ENCODE measurements at places on chromosomes 1 and 21.

GRCh38 chr1:30186586-30186985, 536.8 kb downstream of the MATN1 start:
- no peak for DNase-seq

GRCh38 chr21:36035381-36035791, 24.9 kb downstream of the SETD4 start:
- no peak for DNase-seq

DNA sequence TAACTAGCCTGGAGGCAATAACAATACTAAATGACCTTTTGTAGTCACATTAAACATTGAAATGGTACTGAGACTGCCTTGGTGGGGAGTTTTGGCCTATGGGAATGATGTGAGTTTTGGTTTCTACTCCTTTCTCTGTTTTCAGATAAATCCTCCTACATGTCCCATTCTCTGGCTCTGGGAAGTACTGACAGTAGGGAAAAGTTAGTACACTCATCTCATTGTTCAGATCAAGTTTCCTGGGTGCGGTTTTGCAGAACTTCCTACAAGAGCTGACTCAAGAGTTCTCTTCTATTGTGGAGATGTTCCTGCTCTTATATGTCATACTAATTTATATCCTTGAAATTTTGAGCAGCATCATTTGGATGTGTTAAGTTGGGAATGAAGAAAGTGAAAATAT, 74.2 kb upstream of the MACF1 start:
- DNase-seq: no peak

DNA sequence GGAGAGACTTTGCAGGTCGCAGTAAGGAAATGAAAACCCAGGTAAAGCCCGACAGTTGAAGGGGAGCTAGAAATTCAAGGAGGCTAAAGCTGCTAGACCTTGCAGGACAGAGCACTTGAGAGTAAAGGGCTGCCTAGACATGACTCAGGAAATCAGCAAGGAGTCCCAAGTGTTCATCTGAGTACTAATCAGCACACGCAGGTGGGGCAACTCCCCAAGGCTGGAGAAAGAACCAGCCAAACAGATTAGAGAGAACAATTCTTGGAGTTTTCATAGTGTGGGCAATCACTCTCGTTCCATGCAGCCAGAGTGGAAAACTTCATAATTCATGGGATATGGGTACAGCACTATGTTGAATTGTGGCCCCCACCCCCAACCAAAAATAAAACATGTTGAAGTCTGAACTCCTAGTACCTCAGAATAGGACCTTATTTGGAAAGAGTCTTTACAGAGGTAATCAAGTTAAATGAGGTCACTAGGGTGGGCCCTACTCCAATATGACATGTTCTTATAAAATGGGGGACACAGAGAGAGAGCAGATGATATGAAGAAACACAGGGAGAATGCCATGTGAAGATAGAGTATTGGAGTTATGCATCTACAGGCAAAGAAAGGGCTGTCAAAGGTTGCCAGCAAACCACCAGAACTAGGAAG, 28.0 kb downstream of the SYDE2 start:
- DNase-seq: no peak
